Foreskin keratinocyte (primary cell): ENCODE measurements at places on chromosomes 6 and 20.

GRCh38 chr6:113425977-113426660 is 431.0 kb upstream of the MARCKS start:
- DNase-seq = no peak

- no peak for DNase-seq
Observed at GRCh38 chr6:161292145-161292544, 18.3 kb upstream of the AGPAT4 start.

GRCh38 chr20:36082315-36082915 is 72.1 kb upstream of the EPB41L1 start:
- DNase-seq = no peak

DNA sequence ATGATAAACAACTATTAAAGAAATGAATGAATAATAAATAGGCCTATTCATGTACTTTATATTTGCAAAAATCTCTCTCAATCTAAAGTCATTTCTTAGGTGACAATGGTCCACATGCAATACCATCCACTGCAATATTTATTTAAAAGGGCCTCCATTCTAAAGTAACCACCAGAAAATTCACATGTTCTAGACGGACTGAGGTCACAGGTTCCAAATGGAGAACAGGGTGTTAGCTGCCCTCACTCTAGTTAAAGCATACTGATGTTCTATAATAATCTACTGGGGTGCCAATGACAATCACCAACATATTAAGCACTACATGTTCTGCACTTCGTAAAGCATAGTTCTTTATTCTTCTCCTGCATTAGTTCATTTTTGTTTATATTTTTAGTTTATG is 1.2 kb downstream of the HBS1L start:
- DNase-seq = no peak

GRCh38 chr6:137928286-137928685 is 61.2 kb downstream of the TNFAIP3 start:
- DNase-seq = no peak

DNA sequence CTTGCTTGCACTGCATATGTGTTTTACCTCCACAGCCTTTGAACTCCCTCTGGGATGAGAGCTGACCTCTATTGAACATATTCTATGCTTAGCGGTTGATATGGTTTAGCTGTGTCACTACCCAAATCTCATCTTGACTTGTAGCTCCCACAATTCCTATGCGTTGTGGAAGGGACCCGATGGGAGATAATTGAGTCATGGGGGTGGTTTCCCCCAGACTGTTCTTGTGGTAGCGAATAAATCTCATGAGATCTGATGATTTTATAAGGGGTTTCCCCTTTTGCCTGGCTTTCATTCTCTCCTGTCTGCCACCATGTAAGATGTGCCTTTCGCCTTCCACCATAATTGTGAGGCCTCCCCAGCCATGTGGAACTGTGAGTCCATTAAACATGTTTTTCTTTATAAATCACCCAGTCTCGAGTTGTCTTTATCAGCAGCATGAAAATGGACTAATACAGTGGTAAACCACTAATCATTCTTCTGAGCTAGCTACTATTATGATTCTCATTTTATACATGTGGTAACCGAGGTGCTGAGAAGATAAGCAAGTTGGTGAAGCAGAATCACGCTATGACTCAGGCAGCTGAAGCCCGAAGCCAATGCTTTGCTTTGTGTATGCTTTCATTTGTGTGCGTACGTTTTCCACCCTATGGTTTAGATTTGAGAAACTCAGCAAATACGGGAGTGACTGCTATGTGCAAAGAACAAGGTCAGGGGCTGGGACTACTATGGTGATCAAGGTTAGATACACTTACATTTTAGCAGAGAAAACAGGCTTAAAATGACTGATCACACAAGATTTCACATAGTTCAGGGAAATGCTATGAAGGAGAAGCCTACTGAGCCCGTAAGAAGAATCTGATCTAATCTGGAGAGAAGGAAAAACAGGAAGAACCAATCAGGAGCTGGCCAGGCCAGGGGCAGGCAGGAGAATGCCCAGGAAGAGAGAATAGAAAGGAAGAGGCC is 363.5 kb downstream of the ESR1 start:
- no peak for DNase-seq

DNA sequence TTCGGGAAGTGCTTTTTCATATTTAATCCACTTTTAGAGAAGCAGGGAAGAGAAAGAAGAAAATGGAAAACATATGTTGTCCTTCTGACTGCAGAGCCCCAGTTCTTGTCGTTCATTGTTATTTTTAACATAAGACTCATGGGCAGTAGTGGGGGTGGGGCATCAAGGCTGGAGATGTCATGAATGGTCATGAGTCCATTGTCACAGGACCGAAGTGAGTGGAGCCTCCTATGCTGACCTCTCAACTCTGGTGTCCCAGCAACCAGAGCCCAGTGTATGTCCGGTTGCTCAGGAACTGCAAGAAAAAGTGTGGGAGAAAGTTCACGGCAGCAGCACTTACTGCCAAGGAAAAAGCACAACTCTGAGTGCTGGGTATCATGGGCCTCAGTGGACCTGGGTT is 108.6 kb downstream of the BANF2 start:
- DNase-seq = no peak

GRCh38 chr6:138568997-138569396 is 69.7 kb upstream of the NHSL1 start:
- DNase-seq = no peak

- DNase-seq = peak; percentile 65
Observed at GRCh38 chr6:132887204-132887603, 72.8 kb downstream of the RPS12 start.

- no peak for DNase-seq
Observed at GRCh38 chr6:36229223-36229622, 32.7 kb downstream of the BRPF3 start.

DNA sequence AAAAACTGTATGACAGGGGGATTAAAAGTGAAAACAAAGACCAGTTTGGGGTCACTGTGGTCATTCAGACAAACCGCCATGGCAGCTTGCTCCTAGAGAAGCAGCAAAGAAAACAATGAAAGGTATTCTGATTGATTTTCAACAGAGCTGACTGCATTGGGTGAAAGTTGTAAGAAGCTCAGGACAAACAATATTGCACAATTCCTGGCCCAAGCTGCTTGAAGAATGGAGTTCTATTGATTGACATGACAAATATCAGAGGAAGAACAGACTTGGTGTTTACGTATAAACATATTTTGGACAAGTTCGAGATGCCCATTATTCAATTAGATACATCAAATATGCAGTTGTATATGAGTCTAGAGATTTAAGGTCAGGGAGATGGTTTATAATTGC is 62.0 kb downstream of the TRIM38 start:
- no peak for DNase-seq

DNA sequence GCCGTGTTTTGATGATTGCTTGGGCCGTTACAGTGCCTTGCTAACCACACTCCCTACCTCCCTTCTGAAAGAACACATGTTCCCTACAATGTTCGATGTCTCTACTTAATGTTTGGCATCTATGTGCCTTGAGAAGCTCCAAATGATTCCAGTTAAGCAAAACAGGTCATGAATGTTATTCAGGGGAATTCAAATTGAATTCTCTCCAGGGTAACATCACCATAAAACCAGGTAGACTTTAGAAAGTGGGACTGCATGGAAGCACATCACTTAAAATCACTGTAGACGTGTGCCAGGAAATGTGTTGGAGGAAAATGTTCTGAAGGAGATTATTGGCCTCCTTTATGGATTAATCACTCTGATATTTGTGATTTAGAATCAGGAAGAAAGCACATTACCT is 128.1 kb downstream of the ADAT2 start:
- DNase-seq = no peak

DNA sequence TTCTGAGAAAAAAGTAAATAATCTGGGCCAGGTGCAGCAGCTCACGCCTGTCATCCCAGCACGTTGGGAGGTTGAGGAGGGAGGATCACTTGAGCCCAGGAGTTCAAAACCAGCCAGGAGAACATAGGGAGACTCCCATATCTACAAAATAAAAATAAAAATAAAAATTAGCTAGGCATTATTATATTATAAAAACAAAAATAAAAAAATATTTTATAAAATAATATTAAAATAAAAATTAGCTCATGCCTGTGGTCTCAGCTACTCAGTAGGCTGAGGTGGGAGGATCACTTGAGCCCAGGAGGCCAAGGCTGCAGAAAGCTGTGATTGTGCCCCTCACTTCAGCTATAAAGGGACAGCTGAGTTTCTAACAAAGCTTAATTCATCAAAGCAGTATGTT is 362.9 kb downstream of the SMOC2 start:
- no peak for DNase-seq

GRCh38 chr20:53748821-53749421 is 155.3 kb upstream of the ZNF217 start:
- peak; percentile 62 for DNase-seq

GRCh38 chr6:2796861-2797260 is 31.7 kb downstream of the WRNIP1 start:
- DNase-seq = no peak

DNA sequence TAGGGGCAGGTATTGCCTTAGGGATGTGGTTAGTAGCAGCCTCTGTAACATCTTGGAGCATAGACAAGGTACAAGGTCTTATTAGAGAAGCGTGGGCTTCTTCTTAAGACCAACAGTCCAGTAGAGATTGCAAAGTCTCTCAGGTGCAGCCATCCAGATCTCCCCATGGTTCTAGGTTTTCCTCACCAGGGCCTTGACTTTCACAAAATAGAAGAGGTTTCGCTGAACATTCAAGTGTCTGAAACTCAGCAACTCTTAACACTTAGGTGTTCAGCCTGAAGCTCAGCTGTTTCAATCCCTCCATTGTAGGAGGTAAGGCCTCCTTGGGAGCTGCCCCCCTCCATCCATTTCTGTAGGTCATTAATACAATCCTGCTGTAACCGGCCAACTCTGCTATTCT is 44.4 kb downstream of the GOPC start:
- DNase-seq = no peak

DNA sequence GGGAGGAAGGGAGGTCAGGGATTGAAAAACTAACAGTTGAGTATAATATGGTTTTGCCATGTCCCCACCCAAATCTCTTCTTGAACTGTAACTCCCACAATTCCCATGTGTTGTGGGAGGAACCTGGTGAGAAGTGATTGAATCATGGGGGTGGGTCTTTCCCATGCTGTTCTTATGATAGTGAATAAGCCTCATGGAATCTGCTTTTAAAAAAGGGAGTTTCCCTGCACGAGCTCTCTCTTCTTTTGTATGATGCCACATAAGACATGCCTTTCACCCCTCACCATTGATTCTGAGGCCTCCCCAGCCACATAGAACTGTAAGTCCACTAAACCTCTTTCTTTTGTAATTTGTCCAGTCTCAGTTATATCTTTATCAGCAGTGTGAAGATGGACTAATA is 833.4 kb upstream of the MAP3K7 start:
- DNase-seq = peak; percentile 22

GRCh38 chr6:128246472-128247260 is 273.7 kb downstream of the PTPRK start:
- DNase-seq = no peak

DNA sequence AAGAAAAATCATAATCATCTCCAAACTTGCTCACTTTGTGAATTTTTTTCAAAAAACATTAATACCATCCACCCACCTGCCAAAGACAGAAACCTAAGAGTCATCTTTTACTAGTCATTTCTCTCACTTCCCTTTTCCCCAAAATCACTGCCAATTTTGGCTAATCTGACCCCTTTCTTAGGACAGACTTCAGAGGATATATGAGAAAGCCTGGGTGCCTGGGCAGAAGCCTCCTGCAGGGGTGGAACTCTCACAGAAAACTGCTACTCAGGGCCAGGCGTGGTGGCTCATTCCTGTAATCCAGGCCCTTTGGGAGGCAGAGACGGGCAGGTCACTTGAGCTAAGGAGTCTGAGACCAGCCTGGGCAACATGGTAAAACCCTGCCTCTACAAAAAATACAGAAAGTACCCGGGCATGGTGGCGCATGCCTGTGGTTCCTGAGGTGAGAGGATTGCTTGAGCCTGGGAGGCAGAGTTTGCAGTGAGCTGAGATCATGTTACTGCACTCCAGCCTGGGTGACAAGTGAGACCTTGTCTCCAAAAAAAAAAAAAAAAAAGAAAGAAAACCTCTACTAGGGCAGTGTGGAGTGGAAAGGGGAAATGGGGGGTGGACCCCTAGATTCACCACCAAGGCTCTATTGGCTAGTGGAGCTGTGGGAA is 3.8 kb downstream of the DEK start:
- no peak for DNase-seq

DNA sequence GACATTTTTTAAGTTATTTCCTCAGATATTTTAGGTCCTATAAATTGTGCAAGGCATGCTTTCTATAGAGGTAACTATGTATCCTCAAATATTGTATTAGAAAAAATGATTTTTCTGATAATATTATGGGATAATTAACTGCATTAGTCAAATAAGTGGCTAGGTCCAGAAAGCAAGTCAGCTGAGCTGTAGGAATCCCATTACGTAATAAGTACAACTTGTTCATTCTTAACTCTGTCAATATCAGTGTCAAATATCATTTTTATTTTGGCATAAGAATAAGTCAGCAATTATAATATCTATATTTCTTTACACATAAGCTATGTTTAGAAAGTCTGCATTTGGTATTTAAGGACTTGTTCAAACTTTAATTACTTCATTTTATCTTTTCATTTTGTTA is 830.9 kb upstream of the GJE1 start:
- no peak for DNase-seq

DNA sequence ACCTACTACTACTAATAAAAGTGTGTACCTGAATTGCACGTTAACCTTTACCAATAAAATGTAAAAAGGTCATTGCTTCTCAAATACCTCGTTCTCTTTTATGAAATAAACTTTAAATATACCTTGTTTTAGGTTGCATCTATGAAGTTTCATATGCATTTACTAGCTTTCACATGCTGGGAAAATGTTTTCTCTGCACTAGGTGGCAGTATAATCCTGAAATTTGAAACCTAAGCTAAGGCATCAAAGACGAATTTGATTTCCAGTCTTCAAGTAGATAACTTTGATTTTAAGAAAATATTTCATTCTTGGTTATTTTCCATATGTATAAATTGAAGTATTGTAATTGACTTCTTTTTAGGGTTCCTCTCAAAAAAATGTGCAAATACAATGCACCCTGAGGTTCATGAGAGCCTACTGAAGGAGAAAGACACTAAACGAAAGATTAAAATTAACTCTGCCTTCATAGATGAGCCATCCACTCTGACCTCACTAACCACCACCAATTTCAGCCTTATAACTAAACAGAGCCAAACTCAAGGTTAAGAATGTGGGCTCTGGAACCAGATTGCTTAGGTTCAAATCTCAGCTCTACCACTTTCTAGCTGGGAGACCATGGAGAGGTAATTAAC is 7.3 kb upstream of the COL9A1 start:
- DNase-seq = peak; percentile 48

GRCh38 chr6:152453421-152453820 is 183.7 kb downstream of the SYNE1 start:
- DNase-seq = no peak

GRCh38 chr6:133568970-133569889 is 319.7 kb upstream of the TCF21 start:
- peak; percentile 80 for DNase-seq

- DNase-seq = no peak
Observed at GRCh38 chr6:75201901-75202672, 3.8 kb downstream of the COL12A1 start.

GRCh38 chr6:6790891-6791290 is 202.4 kb downstream of the LY86 start:
- peak; percentile 73 for DNase-seq
